ENCODE measurements at places on chromosomes 7 and 10.

- peak; percentile 4 for DNase-seq
Observed at GRCh38 chr10:61992671-61993668, 91.5 kb downstream of the ARID5B start.

- no peak for DNase-seq
Observed at GRCh38 chr7:30896783-30897637, 14.6 kb upstream of the AQP1 start.

DNA sequence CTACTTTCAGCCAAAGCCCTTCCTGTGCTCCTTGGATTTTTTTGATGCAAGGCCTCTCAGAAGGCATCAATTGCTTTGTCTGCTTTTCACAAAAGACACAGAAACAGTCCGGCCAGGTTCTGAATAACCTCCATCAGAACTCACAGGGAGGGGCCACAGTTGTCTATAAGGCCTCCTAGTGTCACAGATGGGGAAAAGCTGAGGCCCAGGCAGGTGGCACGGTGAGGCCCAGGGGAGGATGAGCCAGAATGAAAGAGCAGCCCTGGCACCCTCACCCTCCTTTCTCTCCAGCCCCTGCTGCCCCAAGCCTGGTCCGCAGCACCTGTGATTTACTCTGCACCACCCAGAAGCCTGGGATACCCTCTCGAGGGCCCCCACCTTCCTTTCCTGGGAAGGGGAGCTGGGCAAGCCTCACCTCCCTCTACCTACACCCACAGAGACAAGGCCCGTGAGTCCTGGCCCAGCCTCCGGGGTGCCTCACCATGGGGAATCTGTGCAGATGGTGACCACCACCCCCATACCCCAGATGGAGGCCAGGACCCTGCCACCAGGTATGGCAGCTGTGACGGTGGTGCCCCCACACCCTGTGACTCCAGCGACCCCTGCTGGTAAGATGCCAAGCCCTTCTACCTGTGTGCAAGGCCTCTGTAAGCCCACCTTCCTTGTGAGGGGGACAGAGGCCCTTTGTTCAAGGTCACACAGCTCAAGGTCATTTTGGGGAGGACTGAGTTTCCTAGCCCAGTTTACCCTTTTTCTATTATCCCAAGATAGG, 26.2 kb upstream of the ZNF467 start:
- no peak for DNase-seq

DNA sequence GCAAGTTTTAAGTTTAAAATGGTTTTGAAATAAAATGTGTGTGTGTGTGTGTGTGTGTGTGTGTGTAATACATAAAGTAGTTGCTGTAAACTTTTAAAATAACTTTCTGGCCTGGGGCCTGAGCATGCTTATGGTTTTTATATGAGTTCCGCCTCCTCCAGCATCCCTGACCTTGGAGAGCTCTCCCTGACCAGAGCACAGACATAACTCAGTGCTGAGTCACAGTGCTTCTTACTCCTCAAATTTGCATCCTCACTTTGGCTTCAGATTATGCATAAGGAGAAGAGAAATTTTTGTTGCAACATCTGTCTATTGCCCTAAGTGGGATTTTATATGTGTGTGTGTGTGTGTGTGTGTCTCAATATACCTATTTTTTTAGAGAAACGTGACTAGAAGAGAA, 200.8 kb downstream of the ELMO1 start:
- DNase-seq = no peak

DNA sequence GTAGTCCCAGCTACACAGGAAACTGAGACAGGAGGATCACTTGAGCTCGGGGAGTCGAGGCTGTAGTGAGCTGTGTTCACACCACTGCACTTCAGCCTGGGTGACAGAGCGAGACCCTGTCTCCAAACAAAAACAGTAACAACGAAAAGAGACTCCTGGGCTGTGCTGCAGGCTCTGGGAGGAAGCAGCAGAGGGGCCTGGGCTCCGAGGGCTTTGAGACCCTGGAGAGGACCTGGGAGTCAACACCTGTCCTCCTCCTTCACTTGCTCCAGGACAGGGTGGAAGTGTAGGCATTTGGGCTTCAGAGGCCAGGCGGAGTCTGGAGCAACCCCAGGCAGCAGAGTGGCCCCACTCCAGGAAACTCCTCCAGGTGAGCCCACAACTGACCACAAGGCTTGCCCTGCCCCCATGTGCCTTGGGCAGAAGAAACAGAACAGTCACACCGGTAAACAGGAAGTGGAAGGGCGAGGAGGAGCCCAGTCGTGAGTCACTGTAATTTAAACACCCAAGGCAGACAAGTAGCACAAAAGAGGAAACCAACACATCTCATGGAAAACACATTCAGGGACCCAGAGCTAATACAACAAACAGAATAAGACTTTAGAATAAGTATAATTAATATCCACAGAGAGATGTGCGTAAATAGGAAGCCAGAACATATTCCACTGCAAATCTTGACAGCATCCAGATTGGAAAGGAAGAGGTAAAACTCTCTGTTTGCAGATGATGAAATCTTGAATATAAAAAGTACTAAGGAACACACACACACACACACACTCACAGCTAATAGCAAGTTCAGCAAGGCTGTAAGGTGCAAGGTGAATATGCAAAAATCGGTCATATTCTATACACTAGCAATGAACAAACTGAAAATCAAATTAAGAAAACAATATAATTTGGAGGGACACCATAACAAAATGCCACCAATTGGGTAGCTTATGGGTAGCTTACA, 20.5 kb upstream of the RASGEF1A start:
- DNase-seq = peak; percentile 80

DNA sequence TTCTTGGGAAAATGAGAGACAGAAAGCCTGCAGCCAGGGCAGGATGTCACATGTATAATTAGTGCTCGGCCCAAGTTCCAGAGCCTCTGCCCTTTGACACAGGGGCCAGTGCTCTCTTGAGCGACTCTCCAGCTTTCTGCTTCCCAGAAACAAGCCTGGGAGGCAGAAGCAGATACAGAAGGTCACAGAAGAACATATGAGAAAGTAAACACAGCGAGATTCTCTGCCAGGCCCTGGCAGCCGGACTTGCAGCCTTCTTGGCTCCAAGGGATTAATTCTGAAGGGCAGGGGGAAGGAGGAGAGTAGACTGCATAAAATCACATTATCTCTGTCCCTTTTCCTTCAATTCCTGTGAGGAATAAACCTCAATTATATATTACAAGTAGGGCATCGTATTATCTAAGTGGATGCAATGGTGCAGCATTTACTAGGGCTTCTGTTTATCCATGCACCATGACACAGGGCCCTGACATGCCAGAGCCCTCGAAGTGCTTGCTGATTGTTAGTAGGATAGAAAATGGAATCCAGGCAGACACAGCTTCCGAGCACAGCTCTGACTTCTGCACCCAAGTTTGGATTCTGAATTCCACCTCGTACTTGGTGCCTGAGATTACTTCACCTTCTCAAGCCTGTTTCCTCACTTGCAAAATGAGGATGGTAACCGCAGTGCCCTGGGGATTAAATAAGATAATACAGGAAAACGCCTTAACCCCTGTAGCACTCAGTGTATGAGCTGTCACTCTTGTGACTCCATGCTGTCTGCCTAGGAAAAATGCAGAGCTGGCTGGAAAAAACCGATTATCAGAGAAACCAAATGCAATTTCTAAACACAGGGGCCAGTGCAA, 536.5 kb downstream of the TNS3 start:
- DNase-seq = no peak

- no peak for DNase-seq
Observed at GRCh38 chr10:106996510-106996909, 168.0 kb downstream of the SORCS1 start.

- DNase-seq = no peak
Observed at GRCh38 chr10:47376522-47377220, 7.4 kb downstream of the ZNF488 start.

- DNase-seq = peak; percentile 88
Observed at GRCh38 chr10:90319188-90319914, 538.5 kb downstream of the HTR7 start.

- DNase-seq = no peak
Observed at GRCh38 chr10:72954596-72955554, at the start of gene PLA2G12B. TSS of gene PLA2G12B (minus strand) at chr10:72954806. CDS start at chr10:72954685, 121 bp downstream.

DNA sequence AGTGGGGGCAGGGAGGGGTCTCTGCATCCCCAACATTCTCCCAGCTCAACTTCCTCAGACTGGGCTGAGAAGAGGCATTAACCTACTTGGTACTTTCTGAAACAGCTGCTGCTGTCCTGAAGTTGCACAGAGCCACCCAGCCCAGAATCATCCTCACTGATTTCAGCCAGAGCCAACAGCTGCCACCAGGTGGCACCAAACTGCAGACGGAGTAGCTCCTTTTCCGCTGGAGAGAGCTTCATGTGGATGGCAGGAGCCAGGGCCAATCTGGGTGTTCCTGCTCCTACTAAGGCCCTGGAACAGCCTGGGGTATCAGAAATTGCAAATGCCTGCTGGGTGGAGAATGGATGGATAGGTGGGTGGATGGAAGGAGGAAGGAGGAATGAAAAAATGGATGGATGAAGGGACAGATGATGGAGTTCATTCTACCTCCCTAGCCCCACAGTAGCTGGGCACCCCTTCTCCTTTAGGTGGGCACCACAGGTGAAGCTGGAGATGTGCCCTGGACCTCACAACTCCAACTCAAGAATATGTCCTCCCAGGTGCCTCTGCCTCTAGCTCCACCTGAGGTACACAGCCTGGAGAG, 11.8 kb upstream of the DRGX start:
- peak; percentile 59 for DNase-seq
